ENCODE measurements at places on chromosomes 7 and 10. TPM values are rescaled to one million over a fixed set of nuclear protein-coding genes. Genes with fewer than 3 reads are reported as not detected.

HOXA5 gene
- 5.8 TPM for total RNA-seq

IL2RA gene
- total RNA-seq = not detected

CUZD1 gene
- total RNA-seq = 1.6 TPM

PALD1 gene
- total RNA-seq = 6.7 TPM

TCERG1L gene
- not detected for total RNA-seq

All from A549 treated with Mapracorat at 1 μM for 4 hours (cell line).